ENCODE measurements at places on chromosomes 4 and X.

GRCh38 chrX:113935518-113935917 lies 648.4 kb upstream of the HTR2C start:
- no peak for DNase-seq

DNA sequence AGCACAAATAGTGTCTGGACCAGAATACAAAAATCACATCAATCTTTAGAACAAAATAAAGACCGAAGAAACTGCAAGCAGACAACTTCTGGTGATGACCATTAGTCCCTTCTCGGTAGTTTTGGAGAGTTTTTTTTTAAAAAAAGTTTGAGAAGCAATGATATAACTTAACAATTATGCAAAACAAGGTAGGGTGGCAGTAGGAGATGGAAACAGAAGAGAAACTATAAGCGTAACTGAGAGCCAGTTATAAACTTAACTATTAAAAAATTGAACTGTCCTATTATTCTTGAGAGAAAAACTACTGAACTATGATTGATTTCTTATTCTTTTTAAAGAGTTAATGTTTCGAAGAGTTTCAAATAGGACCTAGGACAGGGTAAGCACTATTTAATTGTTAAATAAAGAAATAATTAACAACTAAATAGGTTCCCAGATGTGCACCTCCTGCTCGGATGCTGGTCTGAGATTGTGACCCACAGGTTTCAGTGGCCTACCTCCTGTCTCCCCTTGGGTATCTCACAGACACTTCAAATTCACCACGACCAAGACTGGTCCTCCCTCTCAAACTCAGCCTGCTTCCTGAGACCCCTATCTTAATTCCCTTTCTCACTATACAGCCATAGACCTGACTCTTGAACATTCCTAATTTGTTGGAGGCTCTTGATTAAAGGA lies 81.3 kb downstream of the LEF1 start:
- DNase-seq: no peak

- DNase-seq: no peak
These were observed 387.6 kb upstream of the ZFP42 start for GRCh38 chr4:187608001-187608421.

DNA sequence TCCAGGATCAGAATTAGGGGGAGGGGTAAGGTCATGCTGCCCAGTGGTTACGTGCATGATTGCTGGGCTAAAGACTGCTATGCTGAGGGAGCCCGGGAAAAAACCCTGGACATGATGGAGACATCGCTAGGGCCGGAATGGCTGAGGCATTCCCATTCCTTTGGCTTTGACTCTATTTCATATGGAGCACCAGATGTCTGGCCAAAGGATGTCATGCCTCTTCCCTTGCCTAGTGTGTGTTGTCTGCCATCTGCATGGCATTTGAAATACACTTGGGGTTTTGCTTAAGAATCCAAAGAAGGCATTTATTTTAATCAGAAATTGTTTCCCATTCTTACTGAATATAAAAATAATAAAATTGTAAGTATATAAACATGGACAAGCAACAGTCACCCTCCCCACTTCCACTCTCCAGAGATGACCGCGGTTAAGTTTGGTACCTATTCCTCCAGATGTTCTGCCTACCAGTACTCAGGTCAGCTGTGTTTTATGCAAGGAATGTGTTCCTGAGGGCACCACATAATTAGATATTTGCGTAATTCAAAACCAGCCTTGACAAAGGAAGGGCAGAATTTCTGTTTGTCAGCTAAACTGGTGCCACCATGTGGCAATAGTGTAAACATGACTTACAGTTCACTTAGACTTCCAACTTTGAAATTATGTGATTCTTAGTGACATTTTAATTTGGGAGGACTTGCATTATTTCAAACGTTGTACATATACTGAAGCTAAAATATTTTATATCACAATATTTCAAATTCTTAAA lies 105.9 kb downstream of the CT47B1 start:
- no peak for DNase-seq

DNA sequence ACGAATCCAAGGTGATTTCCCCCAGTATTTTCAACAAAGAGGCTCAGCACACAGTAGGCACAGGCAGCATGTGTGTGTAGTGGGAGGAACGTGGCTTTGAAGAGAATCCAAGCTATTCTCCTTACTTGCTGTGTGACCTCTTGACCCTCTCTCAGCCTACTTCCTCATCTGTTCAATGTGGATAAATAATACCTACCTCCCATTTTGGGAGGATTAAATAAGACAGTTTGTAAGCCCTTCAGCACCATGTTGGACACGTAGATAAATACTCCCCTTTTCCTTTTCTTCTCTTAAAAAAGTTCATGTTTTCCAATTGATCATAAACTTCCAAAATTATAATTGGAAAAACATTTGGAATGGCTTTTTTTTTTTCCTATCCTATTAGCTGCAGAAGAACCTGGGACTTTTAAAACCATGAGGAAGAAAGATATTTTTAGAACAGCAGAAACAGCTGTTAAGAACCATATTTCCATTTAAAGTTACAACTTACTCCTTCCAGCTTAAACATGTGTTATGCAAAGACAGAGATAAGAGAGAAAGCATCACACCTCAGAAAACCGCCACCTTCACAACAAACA lies 56.1 kb upstream of the TMEM131L start:
- no peak for DNase-seq

DNA sequence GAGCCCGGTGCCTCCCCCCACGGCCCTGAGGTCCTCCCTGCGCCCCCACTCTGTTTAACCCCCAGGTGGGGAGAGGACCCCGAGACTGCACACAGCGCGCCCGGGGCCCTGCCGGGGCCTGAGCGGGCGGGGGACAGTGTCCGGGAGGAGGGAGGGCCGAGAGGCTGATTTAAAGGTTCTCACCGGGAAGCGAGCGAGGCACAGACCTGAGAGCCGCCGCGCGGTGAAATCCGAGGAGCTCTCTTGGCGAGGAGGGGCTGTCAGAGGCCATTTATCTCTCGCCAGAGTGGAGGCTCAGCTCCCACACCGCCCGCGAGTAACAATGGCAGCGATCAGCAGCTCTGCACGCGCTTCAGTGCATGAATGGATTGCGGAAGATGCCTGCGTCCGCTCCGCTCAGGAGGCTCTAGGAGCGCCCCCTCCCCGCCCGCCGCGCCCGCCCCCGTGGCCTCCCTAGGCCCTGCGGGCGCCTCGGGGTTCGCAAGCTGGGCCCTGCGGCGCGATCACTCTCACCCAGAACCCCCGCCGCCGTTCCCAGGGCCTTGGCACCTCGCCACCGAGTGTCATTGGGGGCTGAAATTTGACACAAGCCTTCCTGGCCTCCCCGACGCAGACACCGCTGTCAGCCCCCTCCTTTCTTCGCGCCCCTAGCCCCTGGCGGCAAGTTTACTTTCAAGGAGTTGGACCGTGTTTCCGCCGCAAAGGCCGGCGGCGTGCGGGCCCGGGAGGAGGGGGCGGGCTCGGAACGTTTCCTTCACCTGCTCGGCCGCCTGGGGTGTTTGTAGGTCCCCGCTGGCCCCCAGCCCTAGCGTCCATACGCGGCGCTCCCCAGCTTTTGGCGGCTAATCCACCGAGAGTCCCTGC lies 48.7 kb upstream of the BCOR start:
- DNase-seq: no peak

DNA sequence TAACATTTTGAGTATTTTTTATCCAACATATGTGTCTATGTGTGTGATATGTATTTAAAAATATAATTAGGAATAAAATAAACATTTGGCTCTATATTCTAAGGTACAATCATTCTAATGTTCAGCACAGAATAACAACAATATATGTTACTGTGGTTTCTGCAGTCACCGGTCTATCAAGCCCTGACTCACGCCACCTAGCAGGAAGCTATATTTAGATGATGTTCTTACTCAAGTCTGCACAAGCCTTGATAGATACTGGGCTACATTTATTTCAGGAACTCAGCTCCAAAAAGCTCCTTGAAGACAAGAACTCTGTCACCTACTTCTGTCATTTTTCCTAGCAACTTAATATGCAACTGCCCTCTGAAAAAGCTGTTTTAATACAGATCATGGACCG lies 152.0 kb upstream of the FTHL17 start:
- DNase-seq: no peak

- DNase-seq: no peak
These were observed 230.6 kb downstream of the PTTG2 start for GRCh38 chr4:38190717-38191178.

- no peak for DNase-seq
These were observed 475.8 kb downstream of the NLGN4X start for GRCh38 chrX:5752831-5753230.

- no peak for DNase-seq
These were observed 60.2 kb upstream of the PGAM4 start for GRCh38 chrX:78029663-78030062.

- DNase-seq: no peak
These were observed 162.3 kb downstream of the CPEB2 start for GRCh38 chr4:15164571-15164970.

- DNase-seq: no peak
These were observed 54.2 kb downstream of the GRID2 start for GRCh38 chr4:92357966-92358365.

DNA sequence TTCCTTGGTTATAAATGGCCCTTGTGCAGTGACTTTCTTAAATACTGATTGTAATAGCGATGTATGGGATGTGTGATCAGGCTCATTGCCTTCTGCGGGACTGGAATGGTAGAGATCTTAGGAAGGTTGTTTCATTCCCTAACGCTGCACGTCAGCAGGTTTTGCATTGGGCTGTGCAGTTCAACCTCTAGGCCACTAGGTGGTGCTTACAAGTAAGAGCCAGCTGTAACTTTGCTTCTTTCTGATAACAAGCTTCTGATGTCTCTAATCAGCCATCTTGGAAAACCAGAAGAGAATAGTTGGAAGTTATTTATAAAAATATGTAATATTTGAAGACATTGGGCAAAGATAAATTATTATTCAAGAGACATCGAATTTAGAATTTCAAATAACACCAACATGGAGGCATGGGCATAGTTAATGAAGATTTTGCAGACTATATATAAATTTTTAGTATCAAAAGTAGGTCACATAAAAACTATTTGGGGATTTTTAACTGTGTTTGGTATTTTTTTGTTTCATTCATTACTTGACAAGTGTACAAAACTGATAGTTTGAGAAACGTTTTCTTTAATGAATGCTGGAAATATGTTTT lies 339.7 kb upstream of the PCDH7 start:
- DNase-seq: peak; percentile 21

GRCh38 chrX:32495855-32496254 lies 715.5 kb downstream of the DMD start:
- DNase-seq: no peak

GRCh38 chr4:188403272-188403671 lies 264.0 kb downstream of the TRIML1 start:
- DNase-seq: no peak

DNA sequence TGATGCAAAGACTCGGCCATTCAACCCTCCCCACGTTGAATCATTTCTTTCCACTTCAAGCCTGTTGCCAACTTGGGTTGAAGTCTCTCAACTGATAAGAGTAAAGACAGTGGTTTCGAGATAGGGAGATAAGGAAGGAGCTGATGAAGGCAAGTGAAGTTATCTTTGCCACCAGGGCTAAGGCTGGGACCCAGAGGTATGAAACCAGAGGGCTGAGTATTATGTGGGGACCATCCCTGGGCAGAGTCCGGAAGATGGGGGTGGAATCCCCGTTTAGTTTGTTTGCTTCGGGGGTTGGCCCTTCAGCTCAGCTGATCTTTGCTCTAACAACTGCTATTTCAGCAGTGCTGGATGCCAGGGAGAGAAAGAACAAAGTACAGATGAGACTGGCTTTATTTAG lies 2.3 kb upstream of the XPNPEP2 start:
- DNase-seq: no peak

- peak; percentile 7 for DNase-seq
These were observed 150.4 kb downstream of the MGST2 start for GRCh38 chr4:139815778-139816601.

DNA sequence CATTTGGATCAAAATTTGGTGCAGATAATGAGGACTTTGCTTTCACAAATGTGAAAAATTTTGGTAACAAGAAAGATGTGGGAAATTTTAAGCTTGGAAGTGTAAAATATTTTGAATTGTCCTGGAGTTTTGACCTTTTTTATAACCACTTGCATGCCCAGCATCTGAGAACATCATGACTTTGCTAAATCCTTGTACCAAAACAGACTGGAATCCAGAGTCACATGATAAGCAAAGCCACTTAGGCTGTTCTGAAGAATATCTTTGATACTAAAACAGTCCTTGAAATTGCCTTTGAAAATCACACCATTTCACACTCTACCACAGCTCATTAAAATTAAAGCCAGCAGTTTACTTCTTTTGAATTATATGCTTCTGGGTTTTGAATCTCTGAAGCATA lies 2.5 kb upstream of the PPM1K start:
- DNase-seq: no peak

DNA sequence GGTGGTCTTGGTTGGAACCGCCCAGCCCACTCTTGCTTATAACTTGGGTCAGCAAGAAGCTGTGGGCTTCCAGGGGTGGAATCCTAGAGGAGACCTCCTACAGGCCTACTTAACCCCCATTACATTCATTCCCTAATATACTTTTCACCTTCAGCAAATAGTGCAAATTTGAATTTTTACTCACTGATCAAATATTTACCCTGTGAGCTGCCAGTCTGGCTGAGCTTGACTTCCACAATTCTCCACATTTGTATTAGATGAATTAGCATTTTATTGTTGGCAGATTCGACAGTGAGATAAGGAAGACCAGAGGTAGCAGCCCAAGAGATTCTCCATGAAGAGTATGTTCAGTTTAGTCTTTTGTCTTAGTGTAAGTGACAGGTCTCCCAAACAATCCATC lies 199.6 kb downstream of the BCOR start:
- DNase-seq: no peak

DNA sequence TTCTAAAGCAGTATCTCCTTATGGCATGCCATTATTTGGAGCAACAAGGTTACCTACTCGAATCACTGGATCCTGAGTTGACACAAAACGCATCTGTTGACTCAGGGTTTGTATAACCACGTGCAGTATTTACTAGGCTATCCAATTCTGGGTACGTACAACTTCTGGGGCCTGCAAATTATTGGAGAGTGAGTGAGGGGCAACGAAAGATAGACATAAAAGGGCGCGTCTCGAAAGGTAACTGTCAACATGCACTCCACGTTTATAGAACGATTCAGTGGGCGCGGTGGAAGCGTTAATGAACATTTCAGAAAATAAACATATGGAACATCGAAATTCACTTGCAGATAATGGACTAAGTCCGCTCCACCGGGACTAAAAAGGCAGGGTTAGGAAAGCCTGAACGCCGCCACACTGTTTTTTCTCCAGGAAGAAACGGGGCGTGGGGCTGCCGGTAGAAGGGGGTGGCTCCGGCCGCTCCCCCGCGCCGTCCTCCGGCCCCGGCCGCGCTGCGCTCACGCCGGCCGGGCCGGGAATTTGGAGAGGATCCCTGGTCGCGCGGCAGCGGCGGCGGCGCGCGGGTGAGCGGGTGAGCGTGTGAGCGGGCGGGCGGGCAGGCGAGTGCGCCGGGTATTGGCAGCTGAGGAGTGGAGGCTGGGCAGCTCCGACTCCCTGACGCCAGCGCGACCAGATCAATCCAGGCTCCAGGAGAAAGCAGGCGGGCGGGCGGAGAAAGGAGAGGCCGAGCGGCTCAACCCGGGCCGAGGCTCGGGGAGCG lies at the start of gene SMAD1:
Gene SMAD1 (plus strand): TSS at position 690 of the 778 bp plus-strand sequence. CDS start 32,761 bp downstream, outside the sequence.
- peak; percentile 57 for DNase-seq

- no peak for DNase-seq
These were observed 124.5 kb downstream of the CFAP299 start for GRCh38 chr4:80459918-80460473.
